ENCODE measurements at places on chromosomes 16 and 17.

DNA sequence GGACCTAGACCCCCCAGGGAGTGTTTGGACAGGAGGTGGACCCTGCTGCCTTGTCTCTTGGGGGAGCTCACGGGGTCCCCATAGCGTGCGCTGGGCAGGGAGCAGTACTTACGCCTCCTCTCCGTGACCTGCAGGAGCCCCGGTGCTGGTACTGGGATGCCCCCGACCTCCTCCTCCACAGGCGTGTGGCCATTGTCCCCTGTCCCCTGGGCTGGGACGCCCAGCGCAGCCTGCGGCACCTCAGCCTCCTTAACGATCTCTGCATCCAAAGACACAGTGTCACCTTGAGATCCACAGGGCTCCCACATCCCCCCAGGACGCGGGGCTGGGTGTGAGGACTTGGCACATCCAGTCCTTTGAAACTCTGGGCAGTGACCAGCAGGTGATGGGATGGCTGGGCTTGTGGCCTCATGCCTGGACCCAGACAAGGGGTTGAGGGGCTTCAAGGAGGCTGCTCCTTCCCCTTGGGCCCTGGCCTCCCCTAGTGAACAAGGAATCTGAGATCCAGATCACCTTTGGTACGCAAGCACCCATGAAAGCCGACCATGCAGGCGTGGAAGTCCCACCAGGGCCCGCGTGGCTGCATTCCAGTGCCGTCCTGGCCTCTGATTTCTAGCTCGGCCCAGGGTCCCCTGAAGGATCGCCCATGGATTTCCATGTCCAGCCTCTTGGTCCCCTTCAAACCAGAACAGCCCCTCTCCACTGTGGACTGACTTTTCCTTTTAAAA is 9.9 kb downstream of the DBNDD1 start:
- H3K4me1 ChIP-seq = peaks cover 16% of the 10 kb centered on the region

DNA sequence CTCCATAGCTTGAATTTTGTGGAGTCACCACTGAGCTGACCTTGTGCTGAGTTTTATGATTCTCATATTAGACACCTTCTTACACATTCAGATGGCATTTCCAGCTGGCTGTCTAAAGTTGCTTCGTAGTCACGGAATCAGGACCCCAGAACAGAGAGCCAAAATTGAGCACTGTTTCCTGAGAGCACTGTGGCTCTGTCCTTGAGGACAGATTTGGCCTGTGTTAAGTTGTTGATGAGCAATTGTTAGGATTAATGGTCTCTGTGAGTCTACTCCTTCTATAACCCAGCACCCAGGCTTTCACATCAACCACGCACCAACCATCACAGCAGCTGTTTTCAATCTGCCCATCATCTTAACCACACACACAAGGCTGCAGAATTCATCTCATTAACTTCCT is 277.5 kb upstream of the HSBP1 start:
- no peak overlapping the region for H3K27ac ChIP-seq
- no peak for DNase-seq
- no peaks in the 10 kb centered on the region for H3K4me1 ChIP-seq
- no peaks in the 10 kb centered on the region for H3K36me3 ChIP-seq
- H3K4me3 ChIP-seq = no peak overlapping the region

GRCh38 chr17:57068222-57068658 is 16.8 kb upstream of the AKAP1 start:
- no peaks in the 10 kb centered on the region for H3K36me3 ChIP-seq
- H3K27ac ChIP-seq = no peak overlapping the region
- H3K27me3 ChIP-seq = peaks cover 28% of the 10 kb centered on the region
- H3K4me3 ChIP-seq = no peak overlapping the region
- no peak for DNase-seq

DNA sequence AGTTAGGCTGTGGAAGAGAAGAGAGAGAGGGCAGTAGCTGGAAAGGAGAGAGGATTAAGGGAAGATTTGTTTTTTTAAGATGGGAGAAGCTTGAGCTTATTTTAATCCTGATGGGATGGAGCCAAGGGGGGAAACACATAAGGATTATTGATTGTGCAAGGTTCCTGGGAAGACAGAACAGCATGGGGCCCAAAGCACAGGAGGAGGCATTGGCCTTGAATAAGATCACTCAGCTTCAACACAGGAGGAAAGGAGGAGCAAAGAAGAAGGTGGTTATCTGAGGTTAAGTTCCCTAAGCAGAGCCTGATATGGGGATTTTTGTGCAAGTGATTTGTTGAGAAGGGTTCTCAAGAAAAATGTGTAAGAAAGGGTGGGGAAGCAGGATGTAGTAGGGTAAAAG is 169.8 kb downstream of the ABCC12 start:
- no peaks in the 10 kb centered on the region for H3K4me1 ChIP-seq
- H3K36me3 ChIP-seq = no peaks in the 10 kb centered on the region
- no peak for DNase-seq
- H3K27ac ChIP-seq = no peak overlapping the region

DNA sequence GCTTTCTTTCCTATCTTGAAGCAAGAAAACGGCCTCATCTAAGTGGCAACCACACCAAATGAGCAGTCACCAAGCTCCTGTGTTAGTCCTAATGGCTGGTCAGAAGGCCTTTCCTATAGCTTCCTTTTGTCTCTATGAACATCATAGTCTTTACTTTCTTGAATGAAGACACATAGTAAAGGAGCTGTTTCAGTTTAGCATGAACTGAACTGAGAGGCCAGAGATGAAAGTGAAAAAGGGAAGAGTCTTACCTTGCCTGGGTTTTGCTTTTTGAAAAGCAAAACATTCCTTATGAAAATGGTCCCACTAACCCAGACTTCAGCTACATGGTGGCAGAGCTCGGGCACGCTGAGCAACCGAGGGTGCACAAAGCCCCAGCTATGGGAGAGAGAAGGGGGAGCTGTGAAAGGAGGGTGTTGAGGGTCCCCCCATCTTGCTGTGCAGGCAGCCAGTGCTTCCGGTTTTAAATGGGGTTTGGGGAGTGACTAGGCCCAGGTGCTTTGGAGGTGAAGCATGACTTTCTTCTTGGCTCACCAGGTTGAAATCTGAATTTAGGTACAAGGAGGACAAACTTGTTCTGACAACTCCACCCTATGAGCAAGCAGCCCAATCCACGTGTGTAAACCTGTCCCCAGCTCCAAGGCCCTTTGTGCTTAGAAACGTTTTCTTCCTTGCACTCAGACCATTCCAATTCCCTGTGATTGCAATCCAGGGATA is 9.1 kb upstream of the PSMC3IP start:
- peaks cover 9% of the 10 kb centered on the region for H3K4me1 ChIP-seq
- DNase-seq = no peak
- H3K4me3 ChIP-seq = no peak overlapping the region
- H3K27me3 ChIP-seq = no peaks in the 10 kb centered on the region
- H3K36me3 ChIP-seq = peaks cover 82% of the 10 kb centered on the region
- H3K27ac ChIP-seq = peak overlapping the region; percentile 77
